DMS79 (cell line): ENCODE measurements at places on chromosomes 2 and 18.

GRCh38 chr2:187055463-187055862 is 206.5 kb upstream of the ZSWIM2 start:
- DNase-seq: no peak

DNA sequence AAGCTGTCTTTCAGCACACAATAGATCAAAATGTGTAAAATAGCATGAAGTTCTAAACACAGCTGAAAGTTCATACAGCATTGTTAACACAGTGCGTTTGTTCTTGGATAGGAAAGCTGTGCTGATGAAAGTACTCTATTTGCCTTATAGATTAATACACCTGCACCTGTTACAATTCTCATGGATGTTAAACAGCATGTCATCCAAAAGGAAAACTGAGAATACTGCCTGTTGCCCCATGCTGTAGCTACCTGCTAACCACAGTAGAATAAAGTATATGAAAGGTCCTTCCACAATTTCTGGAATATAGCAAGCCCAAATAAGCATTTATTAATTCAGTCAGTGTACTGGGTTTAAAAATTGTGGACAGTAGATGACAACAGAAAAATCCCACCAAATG is 166.7 kb upstream of the DTNA start:
- DNase-seq: no peak

- no peak for DNase-seq
These were observed 1107.6 kb upstream of the SLC39A10 start for GRCh38 chr2:194549387-194549786.

- DNase-seq: no peak
These were observed 32.9 kb downstream of the CYP27C1 start for GRCh38 chr2:127187081-127187775.

- no peak for DNase-seq
These were observed 507.6 kb upstream of the SPHKAP start for GRCh38 chr2:228689053-228689452.

GRCh38 chr2:45909677-45910191 is 258.3 kb downstream of the PRKCE start:
- peak; percentile 33 for DNase-seq

DNA sequence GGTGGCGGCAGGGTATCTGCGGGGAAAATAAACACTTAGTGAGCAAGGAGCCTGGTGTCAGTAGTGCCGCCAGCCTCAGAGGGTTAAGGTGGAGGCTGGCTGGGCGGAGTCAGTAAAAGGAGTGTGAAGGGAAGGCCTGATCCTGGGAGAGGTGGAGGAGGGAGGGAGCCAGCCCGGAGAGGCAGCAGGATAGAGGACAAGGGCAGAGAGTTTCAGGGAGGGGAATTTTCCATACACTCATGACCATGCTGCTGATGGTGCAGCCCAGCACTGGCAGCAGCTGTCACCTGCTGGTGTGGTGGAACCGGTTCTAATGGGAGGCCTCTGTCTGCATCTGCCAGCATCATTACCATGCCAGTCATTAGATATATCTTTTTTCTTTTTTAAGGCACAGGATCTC is 2.0 kb upstream of the TEX44 start:
- no peak for DNase-seq

GRCh38 chr2:236622201-236622600 is 52.6 kb downstream of the ACKR3 start:
- DNase-seq: no peak

DNA sequence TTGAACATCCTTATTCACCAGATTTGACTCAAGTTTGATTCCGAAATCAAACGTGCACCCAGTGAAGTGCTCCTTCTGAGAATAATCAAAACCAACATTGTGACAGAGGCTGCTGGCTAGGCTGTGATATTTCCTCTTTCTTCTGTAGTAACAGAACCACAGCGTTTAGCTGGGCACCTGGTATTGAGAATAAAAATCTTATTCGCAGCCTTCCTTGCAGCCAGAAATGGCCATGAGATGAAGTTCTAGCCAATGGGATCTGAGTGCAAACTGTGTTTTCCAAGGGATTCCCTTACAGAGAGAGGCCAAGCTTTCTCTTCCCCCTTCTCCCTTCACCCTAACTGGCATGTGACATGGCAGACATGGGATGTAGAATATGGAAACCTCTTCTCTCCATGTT is 51.7 kb downstream of the TMEM163 start:
- no peak for DNase-seq

DNA sequence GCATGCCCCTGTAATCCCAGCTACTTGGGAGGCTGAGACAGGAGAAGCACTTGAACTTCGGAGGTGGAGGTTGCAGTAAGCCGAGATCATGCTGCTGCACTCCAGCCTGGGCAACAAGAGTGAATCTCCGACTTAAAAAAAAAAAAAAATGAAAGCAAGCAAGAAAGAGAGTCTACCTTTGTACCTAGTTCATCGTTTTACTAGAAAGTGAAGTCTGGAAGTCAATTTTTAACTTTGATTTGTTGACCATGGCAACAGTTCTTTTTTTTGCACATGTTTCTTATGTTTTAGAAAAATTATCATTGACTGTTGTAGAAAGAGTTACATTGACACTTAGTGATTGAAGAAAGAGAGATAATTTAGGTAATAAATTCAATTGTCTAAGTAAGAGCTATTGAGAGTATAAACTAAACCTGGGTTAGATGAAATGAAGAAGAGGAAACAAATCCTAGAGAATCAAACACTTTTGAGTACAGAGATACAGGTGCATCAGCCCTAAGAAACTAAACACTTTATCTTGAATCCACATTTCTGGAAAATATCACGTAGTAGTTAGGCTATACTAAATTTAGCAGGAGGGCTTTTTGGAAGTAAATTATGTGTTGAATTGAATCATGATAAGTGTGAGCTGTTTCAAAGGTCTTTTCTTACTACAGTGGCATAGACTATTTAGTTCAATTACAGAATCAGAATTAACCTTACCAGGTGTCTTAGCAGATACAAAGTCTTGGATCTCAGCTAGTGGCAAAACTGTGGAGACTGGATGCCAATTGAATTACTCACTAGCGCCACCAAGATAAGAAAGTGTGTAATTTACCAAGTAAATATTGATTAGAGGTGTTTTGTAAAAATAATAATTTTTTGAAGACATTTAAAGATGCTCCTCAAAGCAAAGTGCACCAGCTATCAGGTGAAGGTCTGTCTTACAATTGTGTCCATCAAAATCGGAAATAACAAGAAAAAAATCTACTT is 303.4 kb upstream of the NRXN1 start:
- DNase-seq: no peak

- DNase-seq: no peak
These were observed 50.1 kb downstream of the SLC14A1 start for GRCh38 chr18:45774065-45774521.

DNA sequence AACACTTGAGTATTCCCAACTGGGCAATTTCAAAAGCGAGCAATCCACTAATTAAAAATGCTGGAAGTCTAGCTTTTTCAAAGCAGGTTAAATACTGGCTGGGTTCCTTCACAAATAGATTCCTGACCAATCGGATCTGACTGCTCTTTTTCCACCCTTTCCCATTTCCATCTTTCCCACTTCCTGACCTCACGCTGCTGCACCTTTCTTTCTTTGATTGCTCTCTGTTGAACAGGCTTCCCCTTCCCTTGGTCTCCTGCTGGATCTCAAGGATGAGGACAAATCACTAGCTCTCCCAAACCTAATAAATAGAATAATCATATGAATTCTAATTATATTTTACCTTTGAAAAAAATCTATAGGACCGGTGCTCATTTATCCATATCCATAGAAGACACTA is 121.2 kb downstream of the TCF4 start:
- DNase-seq: no peak

- DNase-seq: no peak
These were observed 170.8 kb downstream of the PRKCE start for GRCh38 chr2:45822272-45822630.

GRCh38 chr18:55234366-55235093 is 275.3 kb upstream of the CCDC68 start:
- DNase-seq: no peak
